Fibroblast of the aortic adventitia (primary cell): ENCODE measurements at places on chromosomes 6 and 20. TPM values are rescaled to one million over a fixed set of nuclear protein-coding genes. Genes with fewer than 3 reads are reported as not detected.
A peak's percentile ranks its signal among the peaks of the same experiment; 100 is the strongest.

The GSTA2 gene
- total RNA-seq: not detected in 2 replicates

The CFB gene
- 32.9 and 39.1 TPM in 2 replicates for total RNA-seq

The COL9A3 gene
- 0.36 and 0.98 TPM in 2 replicates for total RNA-seq

The PAK5 gene
- total RNA-seq: 0.16 TPM in 1 of 2 replicates, not detected in the other

The ELOVL2 gene
- 0.16 and 0.18 TPM in 2 replicates for total RNA-seq

The NHSL1 gene
- total RNA-seq: 7.9 and 17.8 TPM in 2 replicates

DNA sequence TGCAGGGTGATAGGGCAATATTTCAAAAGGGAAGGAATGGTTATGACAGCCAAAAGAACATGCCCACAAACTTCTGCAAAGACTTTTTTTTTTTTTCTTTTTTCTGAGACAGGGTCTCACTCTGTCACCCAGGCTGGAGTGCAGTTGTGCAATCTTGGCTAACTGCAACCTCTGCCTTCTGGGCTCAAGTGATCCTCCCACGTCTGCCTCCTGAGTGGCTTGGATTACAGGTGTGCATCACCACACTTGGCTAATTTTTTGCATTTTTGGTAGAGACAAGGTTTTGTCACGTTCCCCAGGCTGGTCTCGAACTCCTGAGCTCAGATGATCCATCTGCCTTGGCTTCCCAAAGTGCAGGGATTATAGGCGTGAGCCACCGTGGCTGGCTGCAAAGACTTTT lies 117.6 kb upstream of the ADGRF1 start:
- no peak for DNase-seq

- no peak for DNase-seq
Measured at GRCh38 chr20:32709632-32710121, 33.6 kb downstream of the COMMD7 start.

DNA sequence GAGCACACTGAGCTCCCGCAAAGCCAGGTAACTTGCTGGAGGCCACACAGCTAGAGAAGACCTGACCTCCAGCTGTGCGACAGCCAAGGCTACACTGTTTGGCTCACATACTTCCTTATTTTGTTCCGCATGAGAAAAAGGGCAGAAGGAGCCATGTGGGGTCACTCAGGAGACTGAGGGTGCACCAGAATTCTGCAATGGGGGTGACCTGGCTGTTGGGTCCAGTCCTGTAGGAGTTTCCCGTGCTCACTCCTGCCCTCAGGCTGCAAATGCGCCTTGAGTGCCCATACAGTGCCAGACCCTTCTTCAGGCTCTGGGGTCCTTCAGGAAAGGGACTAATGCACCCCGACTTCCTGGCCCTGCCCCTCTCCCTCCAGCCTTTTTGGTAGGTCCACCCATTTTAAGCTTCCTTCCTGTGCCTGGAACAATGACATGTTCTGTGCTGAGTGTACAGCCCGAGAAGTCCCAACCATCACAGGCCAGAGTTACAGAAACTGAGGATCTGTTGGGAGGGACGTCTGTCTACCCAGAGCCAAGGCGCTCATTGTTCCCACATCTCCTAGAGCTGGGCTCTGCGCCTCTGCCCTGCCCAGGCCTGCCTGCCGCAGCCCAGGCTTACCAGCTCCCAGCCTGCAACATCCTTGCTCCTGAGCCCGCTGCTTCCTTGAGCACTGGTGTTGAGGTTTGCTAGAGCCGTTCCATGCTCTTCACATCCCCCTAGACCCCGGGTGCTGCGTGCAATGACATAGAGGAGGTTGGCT lies 33.5 kb upstream of the CD93 start:
- no peak for DNase-seq

DNA sequence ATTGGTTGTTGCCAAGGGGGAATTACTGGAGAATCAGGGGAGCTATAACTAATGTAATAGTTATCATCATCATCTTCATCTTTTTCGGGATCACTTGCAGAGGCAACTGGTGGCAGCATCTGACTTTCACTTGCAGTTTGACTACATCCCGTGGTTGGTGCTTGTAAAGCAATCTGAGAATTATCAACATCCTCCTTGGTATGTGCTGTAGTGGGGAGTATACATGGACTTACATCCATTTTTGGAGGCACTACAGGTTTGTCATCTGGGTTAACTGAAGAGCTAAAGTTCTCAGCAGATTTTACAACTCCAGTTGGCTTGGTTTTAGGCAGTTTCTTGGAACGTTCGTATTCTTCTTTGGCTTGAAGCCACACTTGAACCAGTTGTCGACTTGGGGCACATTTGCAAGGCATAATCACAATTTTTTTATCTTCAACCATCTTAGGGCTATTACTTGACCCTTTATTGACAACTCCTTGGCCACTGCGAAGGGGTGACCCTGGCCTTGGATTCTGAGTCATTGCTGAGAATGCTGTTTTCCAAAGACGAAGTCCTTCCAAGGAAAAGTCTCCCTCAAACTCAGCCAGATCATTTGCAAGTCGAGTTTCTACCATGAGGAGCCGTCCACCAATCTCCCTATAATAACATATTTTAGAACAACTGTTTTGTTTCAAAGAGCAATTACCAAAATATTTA lies 115.5 kb downstream of the REV3L start:
- DNase-seq: peak; percentile 93

DNA sequence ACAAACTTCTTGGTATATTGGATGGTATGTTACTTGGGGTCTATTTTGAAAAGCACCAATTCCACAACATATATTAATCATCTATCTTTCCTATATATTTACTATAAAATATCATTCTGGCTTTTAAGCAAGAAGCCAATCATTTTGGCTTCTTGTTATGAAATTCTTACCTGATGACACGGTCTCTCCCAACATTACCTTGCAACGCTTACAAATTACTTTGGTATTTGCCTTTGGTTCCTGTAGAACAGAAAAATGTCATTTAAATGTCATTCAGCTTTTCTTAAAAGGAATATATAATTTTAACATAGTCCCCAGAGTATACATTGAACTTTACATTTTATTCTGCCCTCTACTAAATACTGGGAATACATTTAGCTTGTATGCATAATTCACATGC lies 27.4 kb downstream of the UBE3D start:
- no peak for DNase-seq

DNA sequence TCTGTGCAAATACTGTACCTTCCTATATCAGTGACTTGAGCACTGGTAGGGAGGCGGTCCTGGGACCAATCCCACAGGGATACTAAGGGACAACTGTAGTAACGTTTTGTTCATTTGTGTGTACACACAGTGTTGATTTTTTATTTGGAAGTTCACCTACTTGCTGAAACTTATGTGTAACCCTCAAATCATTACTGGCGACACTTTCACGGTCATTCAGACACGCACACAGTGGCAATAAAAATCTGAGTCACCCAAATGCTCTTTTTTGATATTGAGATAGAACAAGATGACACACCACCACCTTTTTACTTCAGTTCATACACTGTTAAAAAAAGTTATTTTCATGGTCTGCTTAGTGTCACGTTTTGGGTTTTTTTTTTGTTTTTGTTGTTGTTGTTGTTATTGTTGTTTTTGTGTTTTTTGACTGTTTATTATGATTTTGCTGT lies 79.8 kb downstream of the QKI start:
- no peak for DNase-seq

DNA sequence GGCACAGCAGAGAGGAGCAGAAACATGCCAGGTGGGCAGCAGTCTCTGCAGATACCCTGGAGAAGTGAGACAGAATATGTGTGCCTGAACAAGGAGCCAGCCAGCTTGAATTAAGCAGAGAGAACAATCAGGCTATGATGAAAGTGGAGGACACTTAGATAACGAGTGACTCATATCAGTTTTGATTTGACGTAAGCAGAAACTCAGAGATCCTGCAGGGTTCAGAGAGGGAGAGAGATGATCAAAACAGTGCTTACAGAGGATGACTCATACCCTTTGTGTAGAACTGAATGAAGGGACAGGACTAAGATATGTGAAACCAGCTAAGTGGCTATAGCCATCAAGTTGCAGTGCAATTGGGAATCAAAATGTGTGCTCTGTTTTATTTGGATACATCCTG lies 300.7 kb downstream of the TENT5A start:
- DNase-seq: peak; percentile 95

GRCh38 chr6:20438462-20439070 lies 36.9 kb downstream of the E2F3 start:
- DNase-seq: peak; percentile 20
